ENCODE measurements at places on chromosomes 7 and 10.

DNA sequence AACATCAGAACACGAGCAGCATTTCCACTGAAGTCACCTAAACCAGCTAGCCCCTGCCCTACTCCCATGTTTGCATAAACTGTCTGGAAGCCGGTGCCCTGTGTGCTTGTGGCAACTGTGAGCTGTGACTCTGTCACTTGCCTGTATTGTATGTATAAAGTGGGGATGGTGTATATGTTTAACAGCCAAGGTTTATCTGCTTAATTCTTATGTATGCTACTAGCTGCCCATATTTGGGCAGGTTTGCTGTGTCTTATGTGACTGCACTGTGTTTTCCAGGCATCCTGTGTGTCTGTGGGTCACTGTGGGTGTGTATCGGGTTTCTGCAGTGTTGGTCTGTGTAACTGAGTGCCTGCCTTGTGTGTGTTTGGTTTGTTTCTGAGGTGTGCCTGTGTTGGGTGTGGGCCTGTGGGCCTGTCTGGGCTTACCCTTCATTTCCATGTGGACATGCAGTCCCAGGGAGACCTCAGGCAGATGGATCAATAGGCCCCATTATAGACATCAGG is 9.3 kb downstream of the LBX1 start:
- DNase-seq = no peak

DNA sequence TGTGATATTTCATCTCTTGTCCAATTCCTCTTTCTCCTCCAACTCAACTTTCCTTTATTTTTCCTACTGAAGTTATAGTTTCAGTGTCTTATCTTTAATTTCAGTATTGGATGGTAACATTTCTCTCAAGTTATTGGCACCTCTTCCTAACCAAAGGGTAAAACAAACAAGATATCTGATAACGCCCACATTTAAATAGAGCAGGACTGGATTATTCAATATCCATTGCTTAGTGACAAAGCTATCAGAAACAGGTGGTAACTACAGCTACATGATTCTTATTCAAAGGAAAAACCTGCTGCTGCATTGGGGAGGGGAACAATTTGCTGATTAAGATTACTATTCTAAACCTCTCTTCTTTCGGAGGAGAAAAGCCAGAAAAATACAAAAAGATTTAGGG is 87.8 kb downstream of the TAF3 start:
- no peak for DNase-seq

GRCh38 chr7:1940402-1940786 is 270.3 kb downstream of the ELFN1 start:
- peak; percentile 79 for DNase-seq

- no peak for DNase-seq
Measured at GRCh38 chr10:17622061-17622460, 4.9 kb upstream of the HACD1 start.

DNA sequence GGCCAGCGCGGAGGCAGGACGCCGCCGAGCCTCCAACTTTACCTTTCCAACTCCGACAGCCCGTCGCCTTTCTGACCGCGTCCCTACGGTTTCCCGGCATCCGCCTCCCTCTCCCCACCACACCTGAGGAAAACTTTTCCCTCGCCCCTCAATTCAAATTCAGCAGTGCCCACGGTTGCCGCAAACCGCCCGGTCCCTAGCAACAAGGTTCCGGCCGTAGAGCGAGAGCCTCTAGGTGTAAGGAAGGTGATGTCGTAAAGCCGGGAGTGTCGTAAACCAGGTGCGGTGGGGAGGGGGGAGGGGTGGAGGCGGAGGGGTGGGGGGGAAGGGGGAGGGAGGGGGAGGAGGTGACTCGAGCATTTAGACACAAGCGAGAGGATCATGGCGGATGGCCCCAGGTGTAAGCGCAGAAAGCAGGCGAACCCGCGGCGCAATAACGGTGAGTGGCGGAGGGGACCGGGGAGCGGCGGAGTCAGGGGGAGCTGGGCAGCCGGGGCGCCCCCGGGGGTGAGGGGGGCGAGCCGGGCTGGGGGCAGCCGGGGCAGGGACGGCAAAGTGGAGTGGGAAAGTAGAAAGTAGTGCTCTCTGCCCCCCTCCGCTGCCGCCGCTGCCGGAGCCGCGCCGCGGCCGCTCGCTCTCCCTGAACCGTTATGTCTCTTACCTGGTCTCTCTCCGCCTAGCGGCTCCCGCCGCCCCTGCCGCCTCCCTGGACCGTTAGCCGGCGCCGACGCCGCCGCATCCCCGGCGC is at the start of gene ZEB1:
Gene ZEB1 (plus strand): TSS at position 363 of the 748 bp plus-strand sequence. CDS start 19 bp downstream, at position 382.
- peak; percentile 75 for DNase-seq

DNA sequence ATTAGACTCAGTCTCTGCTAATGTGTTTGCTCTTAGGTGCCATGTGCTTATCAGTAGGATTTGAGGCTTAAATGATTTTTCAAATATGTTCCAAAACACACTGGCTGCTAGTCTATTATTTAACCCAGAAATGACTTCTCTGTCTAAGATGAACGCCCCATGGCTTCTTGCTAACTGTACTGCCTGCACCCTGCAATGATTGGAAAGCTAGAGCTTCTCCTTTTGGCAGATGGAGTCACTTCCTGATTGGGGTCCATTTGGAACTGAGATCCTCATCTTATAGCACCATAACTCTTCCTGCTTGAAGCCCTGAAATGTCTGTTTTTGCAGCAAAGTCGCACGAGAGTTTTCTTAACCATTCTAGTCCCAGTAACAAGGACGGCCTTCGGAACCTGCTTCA is 186.5 kb upstream of the ADO start:
- no peak for DNase-seq
